ENCODE measurements at places on chromosomes 7 and 10. TPM values are rescaled to one million over a fixed set of nuclear protein-coding genes. Genes with fewer than 3 reads are reported as not detected.

GJD4 gene
- not detected for total RNA-seq

SPDYE11 gene
- total RNA-seq: not detected

RBM20 gene
- under 0.01 TPM for total RNA-seq

ARHGEF35 gene
- 1.3 TPM for total RNA-seq

RPEL1 gene
- under 0.01 TPM for total RNA-seq

FAM180A gene
- 5.5 TPM for total RNA-seq

LBX1 gene
- not detected for total RNA-seq

MICALL2 gene
- 12.5 TPM for total RNA-seq

KCNMA1 gene
- total RNA-seq: 30.9 TPM

COL1A2 gene
- 4,803 TPM for total RNA-seq

SPDYE16 gene
- not detected for total RNA-seq

ERVW-1 gene
- total RNA-seq: not detected

PLOD3 gene
- total RNA-seq: 114 TPM

LDB1 gene
- 45.2 TPM for total RNA-seq

CYP2C19 gene
- total RNA-seq: not detected

FOXP2 gene
- 2.4 TPM for total RNA-seq

USP6NL gene
- 8.7 TPM for total RNA-seq

DPYSL4 gene
- 1.6 TPM for total RNA-seq

GIMAP6 gene
- total RNA-seq: 0.14 TPM

NME8 gene
- total RNA-seq: not detected

HERC4 gene
- 57.3 TPM for total RNA-seq

GPNMB gene
- total RNA-seq: 58.6 TPM

ABHD11 gene
- total RNA-seq: 5.7 TPM

GJC3 gene
- under 0.01 TPM for total RNA-seq

OR2A7 gene
- 0.14 TPM for total RNA-seq

HTRA1 gene
- total RNA-seq: 218 TPM

ACTL6B gene
- total RNA-seq: not detected

SFRP5 gene
- total RNA-seq: not detected

RNF32 gene
- total RNA-seq: 1.1 TPM
